ENCODE measurements at places on chromosomes 4 and X.

DNA sequence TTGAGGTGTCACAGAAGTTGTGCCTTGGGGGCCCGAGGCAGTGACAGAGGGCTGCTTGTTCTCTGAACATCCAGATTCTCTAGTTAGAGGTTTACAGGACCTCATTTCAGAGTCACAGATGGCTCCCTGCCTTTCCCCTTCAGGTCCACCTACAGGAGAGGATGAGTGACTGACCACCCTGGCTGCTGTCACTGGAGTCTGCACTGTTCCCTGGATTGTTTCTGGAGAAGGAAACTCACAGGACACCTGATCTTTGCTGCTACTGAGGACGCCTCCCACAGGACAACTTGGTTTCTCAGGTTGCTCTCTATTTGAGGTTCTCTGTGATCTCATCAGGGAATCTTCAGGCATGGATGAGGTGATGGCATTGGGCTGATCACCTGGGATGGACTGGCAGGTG, 58.3 kb downstream of the GPRIN3 start:
- no peak for DNase-seq

DNA sequence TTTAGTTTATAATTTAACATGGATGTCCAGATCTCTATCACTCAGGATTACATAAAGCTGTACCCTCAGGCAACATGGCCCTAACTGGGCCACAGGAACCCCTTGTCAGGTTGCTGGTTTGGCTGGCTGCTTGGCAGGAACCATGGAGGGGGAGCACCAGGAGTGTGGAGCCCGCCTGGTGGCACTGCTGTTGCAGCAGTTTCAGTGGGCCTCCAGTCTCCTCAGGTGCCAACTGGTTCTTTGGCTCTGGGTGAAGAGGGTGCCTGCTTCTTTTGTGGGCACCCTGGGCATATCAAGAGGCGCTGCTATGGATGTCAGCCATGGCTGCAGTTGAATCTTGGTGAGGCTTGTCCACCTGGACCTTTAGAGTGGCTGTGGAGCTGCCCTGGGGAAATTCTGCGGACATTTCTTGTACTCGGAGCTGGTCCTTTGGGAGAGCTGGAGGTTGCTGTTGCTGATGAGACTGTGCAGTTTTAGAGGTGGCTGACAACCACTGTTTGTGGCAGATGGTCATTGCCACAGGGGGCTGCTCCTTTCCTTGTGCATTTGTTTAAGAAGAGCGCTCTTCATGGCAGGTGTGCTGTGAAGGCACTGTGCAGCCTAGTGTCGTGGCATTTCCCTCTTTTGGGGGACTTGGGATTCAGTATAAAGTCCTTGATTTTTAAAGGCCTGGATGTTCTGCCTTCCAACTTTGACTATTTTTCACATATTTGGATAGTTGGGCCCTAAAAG, 10.3 kb upstream of the SMIM14 start:
- no peak for DNase-seq

GRCh38 chr4:44726038-44726871, at the start of gene GNPDA2:
Gene GNPDA2, minus strand, starts transcription at chr4:44726556. Its CDS starts 4,349 bp downstream, at chr4:44722207.
- DNase-seq, result peak; percentile 75

DNA sequence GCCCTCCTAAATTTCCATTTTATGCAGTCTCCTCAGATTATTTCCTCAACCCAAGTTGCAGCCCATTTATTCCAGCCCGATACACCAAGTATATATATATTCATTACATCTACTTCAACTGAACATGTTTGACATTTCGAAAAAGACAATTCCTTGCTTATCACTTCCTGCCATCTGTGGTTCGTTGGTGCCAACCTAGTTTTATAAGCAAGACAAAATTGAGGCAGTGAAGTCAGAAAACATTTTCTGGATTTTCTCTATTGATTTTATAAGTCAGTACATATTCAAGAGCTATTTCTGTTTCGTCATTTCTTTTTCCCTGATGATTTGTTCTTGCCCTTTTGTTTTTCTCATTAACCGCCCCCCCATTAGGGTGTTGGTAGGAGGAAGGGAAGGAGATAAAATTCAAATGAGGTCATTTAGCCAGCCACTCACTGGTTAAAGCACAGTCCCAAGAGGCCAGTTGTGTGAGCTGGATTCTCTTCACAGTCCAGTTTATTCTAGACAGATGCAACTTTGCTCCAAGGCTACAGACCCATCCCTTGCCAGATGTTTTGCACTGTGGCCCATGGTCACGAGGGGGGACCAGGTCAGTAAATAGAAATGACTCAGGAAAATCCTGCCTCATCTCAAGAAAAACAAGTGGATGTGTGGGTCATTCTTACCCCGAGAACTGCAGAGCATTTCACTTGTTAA, 20.3 kb upstream of the VEGFD start:
- DNase-seq, result no peak

Measured in stimulated activated CD4-positive, alpha-beta T cell treated with anti-CD3 and anti-CD28 coated beads, Interleukin-4, amount 100 ng/mL, for 4 hours (primary cell).